ENCODE measurements at places on chromosomes 3 and 15.

DNA sequence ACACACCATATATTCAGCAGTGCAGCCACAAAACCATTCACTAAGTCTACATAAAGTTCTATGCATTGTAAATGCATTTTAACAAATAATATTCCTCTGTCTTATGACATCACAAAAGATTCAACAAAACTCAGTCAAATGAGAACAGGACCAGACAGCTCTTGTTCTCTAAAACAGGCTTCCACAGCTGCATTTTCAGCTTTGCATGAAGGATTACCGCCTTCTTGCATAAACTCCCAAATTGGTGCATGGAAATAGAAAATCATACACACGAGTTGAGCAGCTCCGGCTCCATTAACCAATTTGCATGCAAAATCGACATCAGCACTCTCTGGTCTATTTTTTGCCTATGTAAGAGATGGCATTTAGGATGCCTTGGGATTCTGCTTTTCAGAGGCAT, 66.4 kb downstream of the RFTN1 start:
- no peak for DNase-seq

DNA sequence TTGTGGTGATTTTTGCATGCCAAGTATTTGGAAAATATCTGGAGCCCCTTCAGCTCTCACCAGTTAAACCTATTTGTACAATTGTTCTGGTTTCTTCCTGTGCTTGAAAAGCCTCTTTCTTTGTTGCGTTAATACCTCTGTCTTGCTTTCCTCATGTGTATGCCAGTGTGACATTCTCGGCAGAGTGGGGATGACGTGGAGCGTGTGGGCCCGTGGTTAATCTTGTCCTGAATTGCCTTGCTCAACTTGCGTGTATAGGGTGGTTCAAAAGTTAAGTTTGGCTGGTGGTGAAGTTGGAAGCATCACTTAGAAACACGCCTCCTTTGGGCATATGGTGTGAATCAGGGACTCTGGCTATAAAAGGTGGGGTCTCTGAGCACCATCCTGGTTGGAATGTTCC, 67.1 kb downstream of the IGF1R start:
- no peak for DNase-seq

DNA sequence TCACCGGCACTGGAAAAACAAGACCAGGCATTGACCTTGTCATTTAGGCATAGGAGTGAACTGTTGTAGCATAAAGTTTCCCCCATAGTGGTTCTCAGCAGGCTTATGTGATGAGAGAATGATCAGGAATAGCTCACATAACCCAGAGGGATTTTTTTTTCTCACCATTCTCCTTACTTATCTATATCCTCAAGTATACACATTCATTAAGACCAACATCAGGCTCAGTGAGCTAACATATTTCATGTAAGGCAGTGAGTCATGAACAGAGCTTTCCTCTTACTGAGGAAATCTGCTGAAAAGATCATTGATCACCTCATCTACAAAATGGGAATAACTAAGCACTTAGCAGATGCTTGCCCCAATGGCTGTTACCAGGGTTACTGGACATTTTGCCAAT, 396.6 kb upstream of the TMCO5A start:
- no peak for DNase-seq

DNA sequence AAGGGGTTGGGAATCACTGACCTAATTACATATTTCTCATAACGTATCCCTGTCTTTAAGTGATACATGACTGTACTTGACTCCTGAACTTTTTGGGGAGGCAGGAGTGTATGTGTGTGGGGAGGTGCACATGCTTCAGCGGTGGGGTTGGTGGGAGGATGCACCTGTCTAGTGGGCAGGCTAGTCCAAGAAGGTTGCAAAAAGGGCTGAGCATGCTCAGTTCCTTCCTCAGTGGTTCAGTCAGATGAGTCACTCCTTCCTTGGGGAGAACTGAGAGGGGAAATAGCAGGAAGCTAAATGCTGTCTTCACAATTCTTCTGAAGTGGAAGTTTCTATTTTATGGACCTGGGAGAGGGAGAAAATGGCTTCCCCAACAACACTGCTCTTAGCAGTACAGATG, 24.6 kb upstream of the AP4E1 start:
- no peak for DNase-seq

DNA sequence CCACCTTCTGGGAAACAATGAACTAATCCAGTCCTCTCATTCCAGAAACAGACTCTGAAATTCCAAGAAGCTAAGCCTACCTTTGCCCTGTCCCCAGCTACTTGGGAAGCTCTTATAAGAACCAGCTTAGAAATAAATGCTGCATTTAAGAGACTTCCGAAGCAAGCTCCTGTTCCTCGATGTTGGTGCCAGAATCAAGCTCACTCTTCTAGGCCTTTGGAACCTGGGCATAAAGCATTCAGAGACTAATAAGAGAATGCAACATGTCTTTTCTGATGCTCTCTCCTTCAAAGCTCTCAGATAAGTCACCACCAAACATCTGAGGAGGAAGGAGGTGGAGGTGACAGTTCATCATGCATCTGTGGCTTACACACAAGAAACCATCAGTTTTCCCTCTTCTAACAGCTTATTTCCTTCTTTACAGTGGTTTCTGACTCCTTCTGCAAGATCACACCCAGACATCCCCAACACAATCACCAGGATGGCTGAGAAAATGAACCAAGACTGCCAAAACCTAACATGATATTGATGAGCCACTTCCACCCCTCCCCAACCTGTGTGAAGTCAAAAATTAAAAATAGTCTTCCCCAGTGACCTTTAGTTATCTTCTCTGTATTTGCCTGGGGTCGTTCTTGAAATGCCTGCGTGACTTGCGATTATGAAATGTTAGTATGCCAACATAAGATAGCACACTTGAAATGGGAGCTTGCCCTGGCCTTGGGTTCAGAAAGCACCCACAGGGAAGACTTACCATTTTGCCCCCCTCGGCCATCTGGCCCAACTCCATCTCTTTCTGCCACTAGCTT, 11.5 kb downstream of the ARHGEF3 start:
- no peak for DNase-seq

DNA sequence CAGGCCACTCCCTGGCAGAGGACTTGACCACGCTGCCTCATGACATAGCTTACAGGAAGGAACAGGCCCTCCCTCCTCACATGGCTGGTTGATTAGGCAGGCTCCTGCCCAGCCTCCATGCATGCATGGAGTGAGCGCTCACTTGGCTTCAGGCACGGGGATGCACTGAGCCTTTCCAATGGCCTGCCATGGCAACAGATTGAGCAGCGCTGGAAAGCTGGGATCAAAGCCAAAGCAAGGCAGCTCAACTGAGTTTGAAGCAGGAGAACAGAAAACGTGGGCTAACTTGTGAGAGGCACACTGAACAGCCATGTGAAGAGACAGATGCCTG, 5.9 kb upstream of the GRAMD2A start:
- no peak for DNase-seq
